ENCODE measurements at places on chromosomes 3 and 15.

DNA sequence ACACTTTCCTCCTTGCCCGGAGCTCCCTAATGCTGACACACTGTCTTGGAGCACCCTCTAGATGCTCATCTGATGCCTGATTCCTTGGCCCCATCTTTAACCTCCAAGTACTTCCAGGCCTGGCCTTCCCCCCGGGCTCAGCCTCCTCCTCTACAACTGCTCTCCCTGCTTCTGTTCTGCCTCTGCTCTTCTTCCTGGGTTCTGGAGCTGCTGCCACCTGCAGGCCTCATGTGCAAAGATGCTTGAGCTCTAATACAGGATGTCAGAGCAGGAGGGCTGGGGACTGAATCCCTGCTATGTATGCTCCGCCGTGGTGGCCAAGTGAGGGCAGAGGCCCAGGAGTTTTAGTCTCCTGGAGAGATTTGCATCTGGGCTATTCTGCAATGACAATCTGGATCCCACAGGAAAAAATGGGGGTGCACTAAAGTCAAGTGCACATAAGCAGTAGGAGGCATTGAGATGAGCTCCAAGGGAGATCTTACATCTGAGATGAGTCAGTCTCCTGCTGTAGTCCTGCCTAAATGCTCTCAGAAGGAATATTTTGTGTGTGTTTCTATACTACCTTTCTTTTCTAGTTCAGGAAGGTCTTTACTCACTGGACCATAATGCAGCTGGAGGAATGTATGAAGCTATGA is 296.3 kb downstream of the UACA start:
- DNase-seq, result peak; percentile 68

DNA sequence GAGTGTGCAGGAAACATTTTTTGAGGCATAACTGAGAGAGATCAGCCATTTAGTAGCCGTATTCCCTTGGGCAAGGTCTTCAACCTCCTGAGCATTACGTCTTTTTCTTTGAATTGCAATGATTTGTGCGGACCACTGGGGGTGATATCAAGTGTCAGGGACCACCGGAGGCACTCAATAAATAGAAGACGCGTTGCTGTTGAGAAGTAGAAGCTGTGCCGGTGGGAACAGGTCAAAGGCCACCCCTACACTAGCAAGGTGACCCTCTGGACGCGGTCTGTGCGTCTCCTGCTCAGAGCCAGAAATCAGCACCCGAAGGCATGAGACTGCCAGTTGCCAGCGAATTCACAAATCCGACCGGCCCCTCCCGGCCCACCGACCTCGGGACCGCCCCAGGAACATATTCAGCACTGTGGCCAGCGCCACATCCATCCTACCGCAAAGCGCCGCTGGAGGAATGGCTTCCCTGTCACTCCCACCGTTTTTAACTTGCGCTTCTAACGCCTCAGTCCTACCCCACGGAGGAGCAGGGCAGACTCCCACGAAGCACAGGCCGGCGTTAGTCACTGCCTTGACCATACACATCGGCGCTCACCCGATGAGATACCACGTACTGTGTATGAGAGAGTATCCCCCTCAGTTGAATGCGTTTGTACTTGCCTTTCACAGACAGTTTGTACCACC is 1.4 kb upstream of the GHSR start:
- DNase-seq, result no peak

DNA sequence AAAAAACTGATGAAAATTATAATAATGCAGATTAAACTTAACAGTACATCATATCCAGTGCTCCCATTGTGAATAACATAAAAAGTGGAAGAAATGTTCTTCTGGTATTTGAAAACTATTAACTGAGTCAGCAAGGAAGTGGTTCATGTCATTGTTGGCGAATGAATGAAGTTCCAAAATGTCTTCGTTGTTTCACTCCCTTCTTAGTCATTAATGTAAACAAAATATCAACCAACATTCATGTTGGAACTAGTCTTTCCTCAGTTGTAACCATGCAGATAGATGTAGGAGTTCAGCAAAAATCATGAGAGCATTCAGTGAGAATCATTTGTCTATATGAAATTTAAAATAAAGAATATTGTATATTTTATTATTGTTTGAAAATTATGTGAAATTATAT is 44.1 kb upstream of the ICE2 start:
- no peak for DNase-seq

DNA sequence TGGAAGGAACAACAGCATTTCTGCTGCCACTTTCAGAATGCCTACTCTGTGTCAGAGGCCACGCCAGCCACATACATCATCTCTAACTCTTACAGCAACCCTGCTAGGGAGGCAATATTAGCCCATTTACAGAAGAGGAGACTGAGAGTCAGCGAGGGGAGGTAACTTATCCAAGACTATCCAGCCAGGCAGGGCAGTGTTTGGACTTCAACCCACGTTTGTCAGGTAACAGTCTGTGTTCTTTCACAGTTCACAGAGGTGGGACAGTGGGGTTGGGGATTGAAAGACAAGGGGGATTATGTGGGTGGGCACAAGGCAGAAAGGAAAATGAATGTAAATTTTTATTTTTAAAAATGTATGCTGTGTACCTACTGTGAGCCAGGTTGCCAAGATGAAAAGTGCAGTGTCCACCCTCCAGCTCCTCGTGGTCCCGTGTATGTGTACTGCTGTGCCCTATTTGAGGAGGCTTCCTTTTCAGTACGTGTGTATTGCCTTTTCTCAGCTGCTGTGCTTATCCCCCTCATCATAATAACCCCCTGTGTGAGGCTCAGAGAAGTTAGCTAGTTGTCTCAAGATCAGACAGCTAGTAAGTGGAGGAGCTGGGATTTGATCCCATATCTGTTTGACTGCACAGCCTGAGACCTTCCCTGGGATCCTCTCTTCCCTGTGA is 16.5 kb upstream of the ATP2B2 start:
- no peak for DNase-seq

DNA sequence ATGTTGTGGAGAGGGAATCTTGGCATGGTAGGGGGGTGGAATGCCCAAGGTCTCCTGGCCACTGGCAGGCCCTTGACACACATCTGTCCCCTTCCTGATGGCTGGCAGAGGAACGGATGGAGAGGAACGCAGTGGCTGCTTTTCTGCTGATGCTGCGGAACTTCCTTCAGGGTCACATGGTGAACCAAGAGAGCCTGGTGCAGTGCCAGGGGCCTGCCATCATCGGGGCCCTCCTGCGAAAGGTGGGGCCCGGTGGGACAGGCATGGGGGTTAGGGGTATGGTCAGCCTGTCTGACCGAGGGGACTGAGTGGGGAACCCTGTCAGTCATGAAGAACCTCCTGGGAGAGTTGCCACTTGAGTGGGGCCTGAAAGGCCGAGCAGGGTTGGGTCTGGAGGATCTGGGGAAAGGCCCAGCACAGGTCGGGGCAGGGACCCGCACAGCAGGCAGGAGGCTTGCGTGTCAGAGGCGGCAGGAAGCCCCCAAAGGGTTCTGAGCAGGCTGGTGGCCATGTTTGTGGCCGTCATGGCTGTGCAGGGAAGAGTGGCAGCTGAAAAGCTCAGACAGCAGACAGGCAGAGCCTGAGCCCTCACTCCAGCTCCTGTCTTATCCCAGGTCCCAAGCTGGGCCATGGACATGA is 18.1 kb downstream of the NBEAL2 start:
- DNase-seq, result no peak

- no peak for DNase-seq
Measured at GRCh38 chr3:9736831-9737230, 5.3 kb downstream of the BRPF1 start.

- peak; percentile 76 for DNase-seq
Measured at GRCh38 chr3:27485866-27486265, 1.7 kb upstream of the SLC4A7 start.

- DNase-seq, result no peak
Measured at GRCh38 chr15:75725719-75726607, 13.3 kb upstream of the CSPG4 start.

- no peak for DNase-seq
Measured at GRCh38 chr3:79159736-79160135, 608.1 kb downstream of the ROBO1 start.

DNA sequence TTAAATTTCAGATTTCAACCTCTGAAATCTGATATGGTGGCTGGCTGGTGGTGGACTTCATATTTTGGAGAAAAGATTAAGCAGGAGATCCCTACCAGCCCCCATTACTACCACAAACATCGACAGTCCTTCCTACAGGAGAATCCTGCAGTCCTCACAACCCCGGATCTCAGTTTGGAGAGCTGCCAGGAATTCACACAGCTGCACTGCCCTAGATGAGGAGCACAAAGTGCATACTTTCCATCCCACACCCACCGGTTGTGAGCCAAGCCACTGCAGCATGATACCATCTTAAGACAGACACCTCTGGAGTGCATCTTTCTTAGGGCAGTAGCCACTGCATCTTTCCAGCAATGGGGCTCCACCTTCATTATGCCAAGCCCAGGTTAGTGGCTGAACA is 185.5 kb upstream of the GPR149 start:
- no peak for DNase-seq

DNA sequence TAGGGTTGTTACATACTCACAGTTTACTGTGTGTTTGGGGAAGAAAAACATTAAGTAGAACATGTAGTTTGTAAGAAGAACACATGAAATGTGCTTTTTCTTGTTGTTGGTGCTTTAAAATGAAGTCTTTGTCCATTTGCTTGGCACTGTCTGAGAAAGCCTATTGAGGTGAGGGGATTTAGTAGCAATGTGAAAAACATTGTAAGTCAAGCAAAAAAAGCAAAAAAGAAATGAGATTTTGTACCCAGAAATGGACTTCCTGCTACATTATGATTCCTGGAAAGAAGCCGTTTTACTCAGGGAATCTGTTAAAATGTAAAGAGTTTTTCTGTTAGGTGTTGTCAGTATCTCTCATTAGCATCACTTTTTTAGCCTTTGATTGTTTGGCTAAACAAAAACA is 59.9 kb downstream of the KAT2B start:
- DNase-seq, result no peak

DNA sequence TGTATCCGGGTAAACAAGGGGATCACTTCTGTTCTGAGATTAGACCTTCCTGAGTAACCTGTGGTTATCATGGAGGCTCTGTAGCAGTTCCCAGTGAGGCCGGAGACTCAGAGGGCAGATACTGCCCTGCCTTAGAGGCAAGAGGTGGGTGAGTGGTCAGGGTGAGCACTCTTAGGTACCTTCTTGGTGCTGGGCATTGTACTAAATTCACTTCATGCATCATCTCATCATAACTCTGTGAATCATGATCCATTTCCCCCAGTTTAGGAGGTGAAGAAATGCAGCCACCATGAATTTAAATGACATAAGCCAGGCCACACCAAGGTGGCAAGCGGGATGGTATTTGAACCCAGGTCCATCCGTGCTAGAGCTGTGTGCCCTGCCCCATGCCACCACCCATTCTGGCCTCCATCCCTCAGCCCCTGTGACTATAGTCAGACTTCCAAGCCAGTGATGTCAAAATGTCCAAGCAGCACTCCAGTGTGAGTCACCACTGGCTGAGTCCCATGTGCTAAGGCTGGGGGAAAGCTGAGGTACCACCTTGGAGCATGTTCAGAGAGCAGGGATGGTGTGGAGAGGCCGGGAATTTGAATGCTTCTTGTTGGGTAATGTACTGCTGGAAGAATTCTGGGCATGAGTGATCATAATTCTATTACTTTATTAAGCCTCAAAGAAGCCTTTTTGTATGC is 88.8 kb downstream of the EPHB1 start:
- DNase-seq, result no peak

GRCh38 chr3:124935794-124936542 is 1.4 kb upstream of the MUC13 start:
- DNase-seq, result no peak

GRCh38 chr3:47930979-47931378 is 85.2 kb downstream of the MAP4 start:
- DNase-seq, result no peak

- DNase-seq, result no peak
Measured at GRCh38 chr3:89368846-89369245, 261.4 kb downstream of the EPHA3 start.

GRCh38 chr15:94441760-94442159 is 210.4 kb downstream of the MCTP2 start:
- peak; percentile 2 for DNase-seq

DNA sequence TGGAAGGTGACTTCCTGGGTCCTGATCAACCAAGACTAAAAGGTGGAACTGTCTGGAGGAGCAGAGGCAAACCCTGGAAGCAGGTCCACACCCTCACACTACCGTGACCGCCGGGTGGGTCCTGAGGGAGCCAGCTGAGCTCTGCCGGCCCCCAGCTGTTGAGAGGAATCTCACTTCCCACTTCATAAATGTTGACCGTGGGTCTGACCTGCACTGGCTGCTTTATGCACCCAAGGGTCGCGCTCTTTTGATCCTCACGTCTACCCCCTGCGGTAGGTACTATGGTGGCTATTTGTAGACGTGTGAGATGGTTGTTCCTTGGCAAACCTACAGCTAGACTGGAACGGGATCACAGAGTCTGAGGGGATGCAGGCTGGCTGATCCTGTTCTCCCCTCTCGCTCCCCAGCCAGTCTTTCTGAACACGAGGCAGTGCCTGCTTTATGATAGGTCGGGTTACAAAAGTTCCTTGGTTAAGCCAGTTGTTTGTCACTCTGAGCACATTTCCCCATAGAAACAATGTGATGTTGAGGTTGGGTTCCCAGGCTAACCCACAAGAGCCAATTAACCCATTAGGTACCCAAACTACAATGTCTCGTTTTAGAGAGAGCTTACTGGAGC is 113.0 kb upstream of the ETV5 start:
- no peak for DNase-seq

DNA sequence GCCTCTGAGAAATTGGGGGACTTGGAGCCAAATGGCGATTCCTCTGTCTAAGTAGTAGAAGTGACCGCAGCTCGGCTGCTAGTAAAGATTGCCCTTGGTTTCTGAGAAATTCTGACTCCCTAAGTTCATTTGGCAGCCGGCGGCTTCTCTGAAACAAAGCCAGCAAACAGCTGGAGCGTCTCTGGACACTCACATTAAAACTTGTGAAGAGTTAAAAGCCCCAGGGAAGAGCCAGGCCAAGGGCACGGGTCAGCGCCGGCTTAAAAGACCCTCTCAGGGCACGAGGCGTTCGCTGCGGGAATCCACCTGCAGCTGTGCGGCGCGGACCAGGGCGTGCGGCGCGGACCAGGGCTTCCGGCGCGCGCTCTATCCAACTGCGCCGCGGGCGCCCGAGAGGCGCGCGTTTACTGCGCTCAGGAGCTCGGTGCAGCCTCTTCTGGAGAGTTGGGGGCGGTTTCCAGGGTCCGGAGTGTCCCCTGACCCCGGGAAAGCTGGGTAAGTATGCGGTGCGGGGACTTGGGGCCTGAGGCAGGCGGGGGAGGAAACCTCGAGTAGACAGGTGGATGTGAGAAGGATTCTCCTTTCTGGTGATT is at the start of gene COL6A5:
COL6A5 (plus strand) TSS at position 186 of the 593 bp plus-strand sequence. CDS start 27,967 bp downstream, outside the sequence.
- DNase-seq, result no peak

GRCh38 chr3:65500398-65501306 is 538.1 kb downstream of the MAGI1 start:
- DNase-seq, result peak; percentile 12

GRCh38 chr15:47669221-47669620 is 48.1 kb upstream of the SEMA6D start:
- DNase-seq, result peak; percentile 96
